ENCODE measurements at places on chromosomes 7 and 10.
A peak's percentile ranks its signal among the peaks of the same experiment; 100 is the strongest.

DNA sequence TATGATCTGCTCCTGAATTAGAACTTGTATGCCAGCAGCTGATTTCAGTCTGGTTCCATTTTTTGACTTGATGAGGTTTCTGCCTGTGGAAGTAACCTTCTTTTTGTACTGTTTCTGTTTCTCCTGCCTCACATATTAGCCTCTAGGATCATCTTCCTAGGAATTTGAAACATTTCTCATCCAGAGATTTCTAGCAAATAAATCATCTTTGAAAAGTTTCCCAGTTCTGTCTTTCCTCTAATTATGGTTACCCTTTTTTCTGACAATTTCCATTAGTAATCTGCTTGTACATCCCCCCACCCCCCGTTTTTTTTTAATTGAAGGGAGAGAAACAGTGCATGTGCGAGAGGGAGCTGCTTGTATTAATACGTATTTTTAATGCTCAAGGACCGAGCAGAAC is 92.2 kb downstream of the NRF1 start:
- no peak for DNase-seq

DNA sequence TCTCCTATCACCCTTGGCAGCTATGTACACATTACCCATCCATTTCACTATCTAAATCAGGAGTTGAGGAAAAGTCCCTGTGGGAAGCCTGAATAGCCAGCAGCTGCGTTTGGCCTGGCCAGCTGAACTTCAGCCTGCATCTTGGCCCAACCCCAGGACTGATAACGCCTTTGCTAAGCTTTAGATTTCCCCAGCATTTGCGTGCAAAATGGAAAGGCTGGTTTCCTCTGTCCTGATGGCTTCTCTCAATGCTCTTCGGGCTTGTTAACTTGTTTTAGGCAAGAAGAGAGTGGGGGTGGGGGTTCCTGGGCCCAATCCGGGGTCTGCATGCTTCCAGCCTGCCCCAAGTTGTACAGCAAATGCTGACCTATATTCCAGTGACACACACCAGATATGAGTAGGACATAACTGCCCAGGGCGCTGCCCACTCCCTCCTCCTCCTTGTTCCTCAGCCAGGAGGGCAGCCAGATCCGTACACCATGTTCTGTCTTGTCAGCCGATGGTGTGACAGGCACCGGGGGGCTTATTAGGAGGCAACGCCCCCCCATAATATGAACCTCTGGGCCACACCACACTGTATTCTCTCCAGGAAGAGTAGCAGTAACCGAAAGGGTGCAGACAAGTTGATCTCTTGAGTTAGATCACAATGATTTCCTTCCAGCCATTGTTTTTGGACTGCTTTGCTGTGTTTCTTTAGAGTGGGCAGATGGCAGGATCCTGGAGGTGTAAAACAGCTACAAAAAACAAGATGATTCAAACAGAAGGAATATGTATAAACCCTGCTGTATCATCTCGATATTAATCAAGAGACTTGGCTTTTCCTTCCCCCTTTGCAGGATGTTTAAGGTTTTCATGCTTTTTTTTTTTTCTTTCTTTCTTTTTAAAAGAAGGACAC is 339.0 kb downstream of the RNLS start:
- DNase-seq: peak; percentile 83

DNA sequence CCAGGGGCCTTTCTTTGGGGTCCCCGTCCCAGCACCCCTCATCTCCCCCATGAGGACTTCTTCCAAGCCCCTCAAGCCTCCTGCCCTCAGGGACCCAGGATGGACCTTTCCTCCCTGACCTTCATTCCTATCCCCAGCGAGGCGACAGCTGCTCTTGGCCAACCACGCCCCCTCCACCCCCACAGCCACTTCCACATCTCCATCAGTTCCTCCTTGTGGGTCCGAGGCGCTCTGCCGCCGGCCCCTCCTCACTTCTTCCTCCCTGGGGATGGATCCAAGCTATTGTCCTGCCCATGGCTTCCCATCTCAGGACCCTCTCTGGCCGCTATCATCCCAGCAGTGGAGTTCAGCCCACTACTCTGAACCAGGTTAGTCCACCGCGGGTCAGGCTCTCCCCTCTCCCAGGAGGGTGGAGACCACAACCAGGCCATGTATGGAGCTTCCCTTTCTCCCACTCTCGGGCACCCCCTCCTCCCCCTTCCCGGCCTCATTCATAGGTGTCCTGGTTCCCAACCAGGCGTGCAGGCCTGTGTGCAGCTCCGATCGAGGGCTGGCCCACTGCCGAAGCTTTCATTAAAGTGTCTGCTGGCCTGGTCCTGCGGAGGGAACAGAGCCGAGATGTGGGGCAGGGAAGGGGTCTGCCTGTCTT is 1.7 kb upstream of the SH2B2 start:
- DNase-seq: no peak

DNA sequence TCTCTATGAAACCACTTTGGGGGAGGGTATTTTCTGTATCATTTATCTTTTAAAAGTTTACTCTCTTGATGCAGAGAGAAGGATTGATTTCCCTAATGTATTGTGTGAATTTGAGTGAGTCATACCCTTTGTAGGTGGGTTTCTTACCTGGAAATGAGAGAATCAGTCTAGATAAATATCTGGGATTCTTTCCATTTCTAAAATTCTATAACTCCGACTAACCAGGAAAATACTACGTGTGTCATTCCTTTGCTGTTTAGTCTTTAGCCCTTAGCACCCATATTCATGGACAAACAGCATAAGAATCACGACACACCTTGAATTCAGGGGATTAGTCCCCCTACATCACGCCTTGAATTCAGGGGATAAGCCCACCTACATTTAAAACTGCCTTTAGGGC is 139.1 kb downstream of the GATA3 start:
- DNase-seq: no peak

GRCh38 chr7:73418113-73418703 is 15.4 kb upstream of the FZD9 start:
- no peak for DNase-seq

DNA sequence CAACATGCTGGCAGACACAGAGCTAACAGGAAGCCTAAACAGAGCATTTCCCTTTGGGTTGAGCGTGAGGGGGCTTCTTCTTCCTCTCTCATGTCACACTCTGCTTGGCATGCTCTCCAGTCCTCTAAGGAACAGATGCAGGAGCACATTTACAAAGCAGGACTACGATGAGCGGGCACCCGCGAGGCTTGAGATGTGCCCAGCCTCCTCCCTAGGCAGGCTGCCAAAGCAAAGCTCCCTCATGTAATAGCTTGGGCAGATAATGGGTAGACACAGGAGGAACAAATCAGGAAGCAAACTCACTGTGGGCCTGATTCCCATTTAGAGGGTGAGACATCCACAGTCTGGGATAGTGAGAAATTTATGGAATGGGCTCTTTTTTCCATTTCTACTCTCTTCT is 519.1 kb downstream of the NRG3 start:
- DNase-seq: no peak

- no peak for DNase-seq
Measured at GRCh38 chr7:82965088-82966036, 197.3 kb downstream of the PCLO start.

GRCh38 chr10:131790021-131790420 is 110.8 kb upstream of the PPP2R2D start:
- DNase-seq: no peak

GRCh38 chr7:69610374-69611084 is 12.3 kb downstream of the AUTS2 start:
- no peak for DNase-seq

DNA sequence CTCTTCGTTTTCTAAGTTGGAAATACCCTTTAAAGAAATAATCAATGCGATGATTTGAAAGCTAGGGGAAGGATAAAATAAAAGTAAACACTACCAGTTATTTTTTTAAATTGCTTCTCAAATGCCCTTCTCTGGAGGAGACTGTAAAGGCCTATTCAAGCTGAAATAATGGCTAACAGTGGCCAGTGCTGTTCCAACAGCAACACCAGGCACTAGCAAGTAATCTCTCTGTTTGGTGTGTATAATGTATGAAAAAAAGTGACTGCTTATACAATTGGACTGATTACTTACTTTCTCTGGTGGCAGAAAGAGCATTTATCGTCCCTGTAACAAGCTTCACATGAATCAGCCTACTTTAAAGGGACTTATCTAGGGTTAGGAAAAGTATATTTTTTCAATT is 102.7 kb downstream of the CSTF2T start:
- no peak for DNase-seq

DNA sequence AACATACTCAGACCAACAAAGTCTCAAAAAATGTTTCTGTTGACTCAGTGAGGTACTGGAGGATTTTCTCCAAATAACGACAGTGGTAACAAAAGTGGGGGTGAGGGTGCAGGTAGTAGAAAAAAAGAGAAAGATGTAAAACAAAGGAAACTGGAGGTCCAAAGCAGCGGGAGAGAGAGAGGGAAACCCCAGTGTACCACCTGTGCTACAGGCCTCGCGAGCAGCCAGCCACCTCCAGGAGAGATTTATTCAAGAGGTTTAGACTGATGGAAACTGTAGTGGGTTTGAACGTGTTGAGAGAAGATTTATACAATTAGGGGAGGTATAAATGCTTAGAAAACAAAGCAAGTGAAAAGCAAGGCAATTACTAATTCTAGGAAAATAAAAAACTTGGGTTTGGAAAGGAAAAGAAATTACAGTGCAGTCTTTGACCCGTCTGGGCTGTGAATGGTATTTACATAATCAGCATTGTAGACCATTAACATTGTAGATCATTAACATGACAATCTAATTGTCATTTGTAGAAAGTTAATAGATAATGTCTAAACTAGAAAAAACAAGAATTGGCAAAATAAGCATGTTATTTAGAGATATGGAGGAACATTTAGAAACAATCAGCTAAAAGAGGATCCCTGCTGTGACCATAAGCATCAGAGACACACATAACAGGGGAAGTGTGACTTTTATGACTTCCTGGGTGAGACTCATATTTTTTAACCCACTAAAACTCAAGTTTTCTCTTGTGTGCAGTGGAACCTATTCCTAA is 180.0 kb downstream of the RELN start:
- DNase-seq: no peak

DNA sequence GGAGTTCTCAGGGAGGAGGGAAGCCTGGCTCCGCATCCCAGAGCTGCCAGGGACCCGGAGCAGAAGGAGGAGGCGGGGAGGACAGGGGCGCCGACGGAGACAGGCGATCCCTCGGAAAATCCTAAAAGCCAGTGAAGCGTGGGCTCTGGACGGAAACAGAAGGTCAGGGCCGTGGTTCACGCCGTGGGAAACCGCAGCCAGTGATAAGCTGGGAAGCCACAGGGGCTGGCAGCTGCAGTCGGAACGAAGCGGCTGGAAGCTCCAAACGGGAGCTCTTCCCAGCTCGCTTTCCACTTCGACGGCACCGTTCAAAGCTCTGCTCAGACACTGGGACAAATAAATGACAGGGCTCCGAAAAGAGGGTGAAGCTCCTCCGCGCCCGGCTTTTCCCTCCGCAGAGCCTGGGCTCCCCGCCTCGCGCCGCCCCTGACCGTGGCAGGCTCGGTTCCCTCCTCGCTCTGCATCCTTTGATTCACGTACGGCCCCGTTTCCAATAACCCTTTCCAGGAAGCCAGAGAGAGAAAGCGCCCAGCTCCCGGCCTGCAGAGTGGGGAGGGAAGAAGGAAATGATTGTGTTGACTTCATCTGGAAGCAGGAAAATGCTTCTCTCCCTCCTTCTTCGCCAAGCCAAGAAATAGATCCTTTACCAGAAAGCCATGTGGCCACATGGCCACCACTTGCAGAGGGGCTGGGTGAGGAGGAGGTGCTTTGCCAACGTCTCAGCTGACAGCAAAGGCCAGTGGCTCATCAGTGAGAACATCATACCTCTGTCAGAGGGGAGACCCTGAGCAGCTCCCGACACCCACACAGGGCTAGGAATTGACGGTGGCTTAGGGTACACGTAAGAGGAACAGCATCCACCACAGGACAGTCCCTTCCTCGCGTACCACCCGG is 57.4 kb downstream of the ADRB1 start:
- DNase-seq: peak; percentile 22

DNA sequence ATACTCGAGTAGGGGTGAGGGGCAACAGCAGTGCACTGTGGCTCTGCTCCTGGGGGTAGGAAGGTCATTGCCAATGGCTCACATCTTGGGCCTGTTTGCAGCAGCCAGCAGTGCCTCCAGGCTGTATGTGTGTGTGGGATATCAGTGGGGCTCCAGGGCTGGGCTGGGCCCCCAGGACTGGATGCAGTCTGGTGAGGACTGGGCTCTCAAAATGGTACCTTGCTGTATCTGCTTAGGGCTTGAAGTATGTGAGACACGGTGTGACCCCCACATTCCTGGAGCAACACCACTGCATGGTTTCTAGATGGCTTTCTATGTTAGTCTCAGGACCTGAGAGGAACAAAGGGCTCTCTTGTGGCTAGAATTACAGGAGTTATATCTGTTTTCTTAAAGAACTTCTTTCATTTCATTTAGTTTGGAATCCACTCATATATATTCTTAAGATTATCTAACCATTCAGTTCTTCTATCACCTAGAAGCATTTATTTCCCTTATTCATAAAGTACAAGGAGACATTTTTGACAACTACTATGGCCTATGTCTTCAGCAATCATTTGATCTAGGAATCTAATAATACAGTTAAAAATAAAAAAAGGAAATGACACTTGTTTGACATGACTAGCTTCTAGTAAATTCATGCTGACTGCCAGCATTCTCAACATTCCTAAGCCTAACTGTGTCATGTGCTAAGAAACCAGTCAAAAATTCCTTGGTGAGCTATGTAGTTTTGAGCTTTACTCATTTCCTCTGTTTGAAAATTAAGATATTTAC is 443.2 kb upstream of the SEMA3A start:
- DNase-seq: peak; percentile 86

- no peak for DNase-seq
Measured at GRCh38 chr10:62374862-62375710, 917 bp downstream of the ZNF365 start.

DNA sequence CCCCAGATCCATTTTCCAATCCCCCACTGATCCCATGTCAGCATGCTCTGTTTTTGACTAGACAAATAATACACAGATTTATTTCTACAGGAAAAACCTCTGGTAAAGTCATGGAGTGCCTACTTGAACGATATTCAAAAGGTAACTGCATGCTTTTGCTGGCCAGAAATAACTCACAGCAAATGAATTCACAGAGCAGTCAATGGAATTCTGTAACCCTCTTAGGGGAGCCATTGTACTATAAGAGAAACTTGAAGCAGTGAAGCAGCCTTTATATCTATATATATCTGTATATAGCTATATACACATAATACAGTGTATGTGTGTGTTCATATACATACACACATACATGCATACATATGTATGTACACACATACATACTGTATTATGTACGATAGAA is 29.0 kb upstream of the MEOX2 start:
- DNase-seq: no peak

GRCh38 chr7:43787771-43788170 is 29.3 kb downstream of the BLVRA start:
- no peak for DNase-seq

- no peak for DNase-seq
Measured at GRCh38 chr7:50717181-50717580, 65.5 kb downstream of the GRB10 start.
